ENCODE measurements at places on chromosomes 6 and 20.

- DNase-seq, result no peak
These were observed 120.1 kb upstream of the HDDC2 start for GRCh38 chr6:125421836-125422235.

GRCh38 chr6:107444277-107444676 is 15.1 kb downstream of the PDSS2 start:
- peak; percentile 24 for DNase-seq

DNA sequence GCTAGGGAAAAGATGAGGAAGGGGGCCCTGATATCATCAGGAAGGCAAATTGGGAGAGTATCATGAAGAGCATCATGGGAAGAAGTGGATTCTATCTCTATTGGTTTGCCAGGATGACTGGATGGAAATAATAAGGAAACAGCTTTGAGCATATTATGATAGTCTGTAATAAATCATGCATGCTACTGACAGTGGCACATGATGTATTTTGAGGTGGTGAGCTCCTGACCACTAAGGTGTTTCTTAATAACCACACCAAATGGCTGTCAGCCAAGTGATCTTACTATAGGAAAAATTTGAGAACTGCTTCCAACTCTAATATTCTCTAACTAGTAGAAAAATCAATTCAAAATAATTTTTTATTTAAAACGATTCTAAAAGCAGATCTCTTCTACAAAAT is 548.4 kb upstream of the JAG1 start:
- no peak for DNase-seq

GRCh38 chr6:144252259-144252658 is 32.9 kb upstream of the UTRN start:
- DNase-seq, result peak; percentile 29

DNA sequence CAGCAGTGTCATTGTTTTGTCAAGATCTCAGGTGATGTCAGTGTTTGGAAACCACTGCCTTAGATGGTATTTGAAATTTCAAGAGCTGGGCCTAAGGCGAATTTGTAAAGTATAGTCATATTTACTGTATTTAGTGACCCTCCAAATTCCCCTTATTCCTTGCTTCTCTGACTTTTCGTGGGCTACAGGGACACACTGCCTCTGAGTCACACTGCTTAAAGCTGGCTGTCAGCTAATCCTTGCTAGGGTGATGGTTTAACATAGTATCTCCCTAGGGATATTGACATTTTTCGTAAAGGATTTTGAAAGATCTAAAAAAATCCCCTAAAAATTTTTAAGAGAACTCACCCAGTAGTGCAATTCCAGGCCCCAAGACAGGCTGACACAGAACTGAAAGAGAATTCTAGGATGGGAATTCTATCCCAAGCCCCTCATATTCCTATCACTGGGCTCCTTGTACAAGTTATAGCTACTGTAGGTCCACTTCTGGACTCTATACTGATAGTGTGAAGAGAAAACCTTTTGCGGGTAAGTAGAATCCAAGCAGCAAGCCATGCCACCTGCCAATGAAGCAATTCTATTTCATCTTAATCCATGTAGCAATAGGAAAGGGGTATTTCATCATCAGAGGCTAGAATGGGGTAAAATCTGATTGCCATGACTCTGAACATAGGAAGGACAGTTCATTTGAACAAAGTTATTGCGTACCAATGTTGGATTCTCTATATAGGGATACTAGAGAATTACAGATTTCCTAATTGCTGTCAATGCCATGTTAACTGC is 4.3 kb downstream of the BMP6 start:
- DNase-seq, result no peak

DNA sequence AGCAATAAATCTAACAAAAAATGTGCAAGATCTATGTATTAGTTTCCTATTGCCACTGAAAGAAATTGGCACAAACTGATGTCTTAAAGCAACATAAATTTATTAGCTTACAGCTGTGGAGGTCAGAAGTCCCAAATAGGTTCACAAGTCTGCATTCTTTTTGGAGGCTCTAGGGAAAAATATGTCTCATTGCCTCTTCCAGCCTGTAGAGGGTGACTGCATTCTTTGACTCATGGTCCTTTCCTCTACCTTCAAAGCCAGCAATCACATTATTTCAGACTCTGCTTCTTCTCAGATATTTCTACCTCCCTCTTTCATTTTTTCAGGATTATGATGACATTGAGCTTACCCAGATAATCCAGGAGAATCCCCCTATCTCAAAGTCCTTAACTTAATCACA is 1531.1 kb downstream of the KHDRBS2 start:
- DNase-seq, result no peak

DNA sequence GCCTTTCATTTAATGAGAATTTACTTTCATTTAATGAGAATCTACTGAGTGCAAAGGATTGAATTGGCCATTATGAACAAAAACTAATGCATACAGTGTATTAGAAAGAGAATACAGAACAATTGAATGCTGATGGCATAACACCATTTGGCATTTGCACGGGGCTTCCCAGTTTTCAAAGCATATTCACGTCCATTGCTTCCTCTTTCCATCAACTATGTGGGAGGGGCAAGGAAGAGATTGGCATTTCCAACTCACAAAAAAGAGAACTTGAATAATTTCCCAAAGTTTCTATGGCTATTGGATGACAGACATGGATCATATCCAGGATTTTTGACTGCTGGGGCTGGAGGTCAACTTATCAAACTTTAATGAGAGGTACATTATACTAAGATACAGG is 23.2 kb upstream of the ARG1 start:
- DNase-seq, result no peak

DNA sequence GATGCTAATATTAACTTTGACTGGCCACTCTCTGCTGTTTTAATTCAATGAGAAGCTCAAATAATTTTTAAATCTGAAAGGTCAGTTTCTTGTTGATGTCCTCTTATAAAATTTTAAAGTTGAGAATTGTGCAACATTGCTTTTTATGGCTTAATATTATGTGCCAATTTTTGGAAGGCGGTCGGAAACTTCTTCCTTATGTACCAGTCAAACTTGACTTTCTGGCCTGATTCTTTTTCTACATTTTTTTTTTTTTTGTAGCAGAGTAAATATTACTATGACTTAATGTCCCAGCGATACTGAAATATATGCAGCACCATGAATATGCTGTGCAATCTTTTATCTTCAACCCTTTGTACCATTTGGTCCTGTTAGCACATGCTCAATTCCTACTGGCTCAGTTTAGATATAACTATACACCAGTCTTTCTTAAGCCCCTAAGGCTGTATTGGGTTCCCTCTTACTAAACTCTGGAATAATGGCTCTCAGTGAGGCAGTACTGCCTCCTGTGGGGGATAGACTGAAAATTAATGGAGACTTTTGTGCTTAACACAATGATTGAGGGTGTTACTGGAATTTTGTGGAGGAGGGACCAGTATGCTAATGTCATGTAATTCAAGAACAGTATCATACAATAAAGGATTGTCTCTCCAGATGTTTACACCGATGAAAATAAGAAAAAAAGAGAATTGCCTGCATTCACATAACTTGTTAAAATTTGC is 156.4 kb upstream of the SYNCRIP start:
- DNase-seq, result no peak

DNA sequence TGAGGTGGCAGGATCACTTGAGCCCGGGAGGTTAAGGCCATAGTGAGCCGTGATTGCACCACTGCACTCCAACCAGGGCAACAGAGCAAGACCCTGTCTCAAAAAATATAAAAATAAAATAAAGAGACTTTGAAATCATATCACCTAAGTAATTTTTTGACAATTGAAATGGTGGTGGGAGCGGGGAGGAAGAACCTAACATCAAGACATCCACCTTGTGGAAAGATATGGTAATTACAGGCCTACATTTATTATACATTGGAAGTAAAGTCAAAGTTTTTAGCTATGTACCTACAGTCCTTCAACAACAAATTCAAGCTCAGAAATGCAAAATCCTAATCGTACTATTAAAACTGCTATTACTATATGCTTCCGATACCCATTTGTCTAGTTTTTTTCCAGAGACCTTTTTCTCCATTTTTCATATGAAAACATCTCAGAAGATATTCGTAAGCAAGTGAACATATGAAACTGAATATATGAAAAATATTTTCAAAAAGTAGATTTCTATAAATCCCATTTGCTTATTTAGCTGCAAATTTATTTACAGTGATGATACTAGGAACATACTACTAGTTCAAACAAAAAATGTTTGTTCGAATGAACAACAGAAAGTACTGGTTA is 83.3 kb downstream of the SYCP2 start:
- DNase-seq, result peak; percentile 30

GRCh38 chr20:39941245-39941644 is 747.8 kb downstream of the MAFB start:
- DNase-seq, result no peak

Data from HCEC 1CT (cell line).